CD4-positive, alpha-beta T cell treated with Interleukin-4 for 1 hour (primary cell): ENCODE measurements at places on chromosomes 7 and 10.

DNA sequence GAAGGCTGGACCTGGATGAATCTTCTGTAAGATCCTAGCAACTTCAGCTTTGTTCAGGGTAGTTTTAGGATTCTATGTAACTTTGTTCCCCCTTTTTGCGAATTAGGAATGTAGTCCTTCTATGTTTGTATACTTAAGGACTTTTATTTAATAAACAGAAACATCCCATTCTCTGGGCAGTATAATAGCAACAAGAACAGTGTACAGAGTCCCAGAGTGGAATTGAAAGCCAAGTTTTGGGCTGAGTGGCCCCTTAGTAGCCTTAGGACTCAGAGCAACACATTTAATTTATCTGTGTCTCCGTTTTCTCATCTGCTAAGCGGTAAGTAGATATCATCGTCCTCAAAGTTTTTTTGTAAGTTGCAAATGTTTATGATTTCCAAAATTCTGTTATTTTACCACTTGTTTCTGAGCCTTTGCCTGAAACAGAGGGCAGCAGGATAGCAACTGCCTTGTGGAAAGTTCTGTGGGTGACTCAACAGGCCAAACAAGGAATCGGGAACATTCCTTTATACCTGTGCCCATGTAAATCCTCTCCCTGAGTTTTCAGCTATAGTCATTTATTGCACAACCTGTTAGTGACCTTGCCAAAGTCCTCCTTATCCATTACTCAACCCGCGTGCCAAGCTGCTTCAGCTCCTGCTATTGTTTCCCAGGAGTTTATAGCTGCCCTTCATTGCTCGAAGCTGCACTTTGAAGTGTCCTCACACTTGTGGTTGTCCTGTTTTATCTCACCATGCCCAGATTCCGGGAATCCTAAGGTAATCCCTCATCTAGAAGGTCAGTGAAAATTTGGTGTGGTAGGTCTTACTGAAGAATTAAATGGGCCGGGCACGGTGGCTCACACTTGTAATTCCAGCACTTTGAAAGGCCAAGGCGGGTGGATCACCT lies 199.1 kb upstream of the AHR start:
- DNase-seq, result no peak

DNA sequence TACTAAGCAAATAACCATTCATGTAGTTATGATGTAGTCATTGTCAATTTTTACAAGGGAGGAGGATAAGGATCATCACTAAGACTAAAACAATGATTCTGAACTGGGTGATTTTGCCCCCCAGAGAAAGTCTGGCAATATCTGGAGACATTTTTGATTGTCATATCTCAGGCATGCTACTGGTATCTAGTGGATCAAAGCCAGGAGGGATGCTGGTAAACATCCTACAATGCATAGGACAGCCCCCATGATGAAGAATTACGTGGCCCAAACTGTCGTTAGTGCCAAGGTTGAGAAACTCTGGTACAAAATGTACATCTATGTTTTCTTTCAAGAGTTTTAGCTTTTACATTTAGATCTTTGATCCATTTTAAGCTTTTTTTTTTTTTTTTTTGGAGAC lies 57.3 kb downstream of the GBF1 start:
- DNase-seq, result no peak

GRCh38 chr7:52962402-52963076 lies 72.9 kb upstream of the POM121L12 start:
- DNase-seq, result no peak

DNA sequence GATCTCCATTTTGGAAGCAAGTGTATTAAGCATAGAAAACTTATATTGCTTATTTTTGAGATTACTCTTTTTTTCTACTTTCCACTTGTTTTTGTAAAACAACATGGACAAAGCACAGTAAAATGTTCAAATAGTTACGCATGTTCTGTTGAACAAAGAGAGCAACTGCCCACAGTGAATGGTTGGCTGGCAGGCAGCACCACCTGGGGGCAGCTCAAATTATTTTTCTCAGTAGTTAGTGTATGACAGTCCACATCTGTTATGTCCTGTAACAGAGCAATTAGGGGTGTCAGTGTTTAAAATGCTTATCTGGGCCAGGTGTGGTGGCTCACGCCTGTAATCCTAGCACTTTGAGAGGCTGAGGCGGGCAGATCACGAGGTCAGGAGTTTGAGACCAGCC lies 46.1 kb upstream of the CACUL1 start:
- DNase-seq, result peak; percentile 6

DNA sequence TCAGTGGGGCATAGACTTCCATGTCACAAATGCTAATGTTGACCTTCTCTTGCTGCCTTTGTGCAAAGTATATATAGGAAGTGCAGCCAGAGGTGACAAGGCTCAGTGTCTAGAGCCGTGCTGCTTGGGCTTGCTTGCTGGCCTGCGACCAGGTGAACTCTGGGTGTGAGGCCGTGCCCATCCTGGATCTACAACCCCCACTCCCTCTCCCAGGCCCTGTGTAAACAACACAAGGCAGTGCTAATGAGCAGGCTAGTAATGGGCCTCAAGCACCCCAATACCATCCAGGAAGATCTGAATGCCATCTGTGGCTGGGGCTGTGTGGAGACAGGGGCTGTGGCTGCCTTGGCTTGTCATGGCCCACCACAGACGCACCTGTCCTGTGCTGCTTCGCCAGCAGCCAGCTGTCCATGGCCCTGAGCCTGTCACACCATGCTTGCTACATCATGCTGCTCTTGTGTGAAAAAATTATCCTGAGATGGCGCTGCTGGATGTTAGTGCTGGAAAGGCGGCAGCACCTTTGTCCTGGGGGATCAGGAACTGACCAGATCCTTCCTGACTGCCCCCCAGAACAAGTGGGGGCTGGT lies 107.6 kb upstream of the ZNF92 start:
- DNase-seq, result no peak

GRCh38 chr7:133602291-133602690 lies 349.4 kb downstream of the EXOC4 start:
- no peak for DNase-seq

DNA sequence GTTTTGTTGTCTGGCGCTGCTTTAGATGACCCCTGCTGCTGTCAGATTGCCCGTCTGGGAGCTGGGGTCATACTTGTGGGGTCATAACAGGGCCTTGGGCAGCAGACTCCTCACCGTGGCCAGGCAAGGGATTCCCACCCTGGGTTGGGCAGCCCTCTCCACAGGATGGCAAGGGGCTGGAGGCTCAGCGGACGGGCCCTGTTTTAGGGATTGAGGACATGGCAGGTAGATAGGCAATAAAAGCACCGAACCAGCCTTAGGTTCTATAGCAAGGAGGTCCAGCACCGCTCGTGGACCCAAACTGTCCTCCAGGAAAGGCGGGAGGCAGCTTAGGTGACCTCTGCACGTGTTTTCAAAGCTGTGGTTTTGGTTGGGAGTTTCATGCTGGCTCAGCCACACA lies 60.0 kb downstream of the GRK5 start:
- no peak for DNase-seq

DNA sequence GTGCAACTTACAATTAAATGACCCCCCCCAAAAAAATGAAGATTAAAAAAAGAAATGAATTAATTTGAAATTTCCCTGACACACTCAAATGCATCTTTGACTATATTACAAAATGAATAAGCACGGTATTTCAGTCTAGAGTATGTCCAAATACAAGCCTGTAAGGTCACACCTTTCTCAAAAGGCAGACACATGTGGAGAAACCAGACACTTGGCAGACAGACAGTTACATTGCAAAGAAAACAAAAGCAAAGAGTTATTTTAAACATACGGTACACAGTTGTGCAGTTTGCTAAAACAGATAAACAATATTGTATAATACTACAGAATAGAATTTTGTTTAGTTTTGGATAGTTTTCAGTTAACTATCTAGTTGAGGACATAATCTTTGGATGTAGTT lies 153.0 kb downstream of the ATE1 start:
- DNase-seq, result no peak

- DNase-seq, result no peak
These were observed 622.3 kb downstream of the SUGCT start for GRCh38 chr7:40757109-40757508.

DNA sequence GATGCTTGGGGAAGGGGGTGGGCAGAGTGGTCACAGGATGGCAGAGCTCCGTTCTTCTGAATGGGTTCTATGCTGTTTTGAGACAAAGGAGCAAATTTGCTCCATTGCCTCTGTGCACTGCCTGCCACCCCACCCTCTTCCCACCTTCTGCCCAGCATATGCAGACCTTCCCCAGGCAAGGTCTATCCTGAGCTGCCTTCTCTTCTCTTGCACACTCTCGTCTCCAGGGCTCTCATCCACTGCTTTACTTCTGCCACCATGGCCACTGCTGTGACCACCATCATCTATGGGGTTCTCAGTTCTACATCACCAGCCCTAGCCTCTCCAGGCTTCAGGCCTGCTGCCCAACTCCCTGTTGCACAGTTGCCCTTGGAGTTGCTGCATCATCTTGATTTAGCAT lies 230.4 kb downstream of the TMEM178B start:
- no peak for DNase-seq

GRCh38 chr10:86709396-86710185 lies 41.3 kb downstream of the LDB3 start:
- DNase-seq, result no peak
